Activated CD8-positive, alpha-beta memory T cell treated with anti-CD3 and anti-CD28 coated beads, Interleukin-2, amount 10 ng/mL, durations not matched to agents 7 days and 5 days (primary cell): ENCODE measurements at places on chromosomes 6 and 20. TPM values are rescaled to one million over a fixed set of nuclear protein-coding genes. Genes with fewer than 3 reads are reported as not detected.

GRCh38 chr6:26273673-26274588, 91.1 kb upstream of the BTN3A2 start:
- no peak overlapping the region for H3K4me3 ChIP-seq
- H3K4me1 ChIP-seq, result peaks cover 34% of the 10 kb centered on the region
- no peaks in the 10 kb centered on the region for H3K27me3 ChIP-seq
- H3K27ac ChIP-seq, result no peak overlapping the region

DNA sequence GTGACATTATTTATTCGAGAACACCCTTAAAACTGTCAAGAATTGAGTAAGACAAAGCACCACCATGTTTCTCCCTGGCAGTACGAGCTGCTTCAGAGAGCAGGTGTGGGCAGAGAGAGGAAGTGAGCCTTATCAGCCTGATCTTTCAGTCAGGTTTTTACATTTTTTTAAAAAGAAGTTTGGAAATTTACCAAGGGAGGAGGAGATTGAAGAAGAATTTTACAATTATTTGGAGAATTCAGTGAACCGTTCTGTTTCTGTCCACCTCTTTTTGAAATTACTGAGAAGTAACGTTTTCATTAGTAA, 75.5 kb downstream of the ZDHHC14 start:
- peak overlapping the region; percentile 14 for H3K27ac ChIP-seq
- peaks cover 42% of the 10 kb centered on the region for H3K4me1 ChIP-seq
- no peaks in the 10 kb centered on the region for H3K27me3 ChIP-seq
- no peak overlapping the region for H3K4me3 ChIP-seq

DNA sequence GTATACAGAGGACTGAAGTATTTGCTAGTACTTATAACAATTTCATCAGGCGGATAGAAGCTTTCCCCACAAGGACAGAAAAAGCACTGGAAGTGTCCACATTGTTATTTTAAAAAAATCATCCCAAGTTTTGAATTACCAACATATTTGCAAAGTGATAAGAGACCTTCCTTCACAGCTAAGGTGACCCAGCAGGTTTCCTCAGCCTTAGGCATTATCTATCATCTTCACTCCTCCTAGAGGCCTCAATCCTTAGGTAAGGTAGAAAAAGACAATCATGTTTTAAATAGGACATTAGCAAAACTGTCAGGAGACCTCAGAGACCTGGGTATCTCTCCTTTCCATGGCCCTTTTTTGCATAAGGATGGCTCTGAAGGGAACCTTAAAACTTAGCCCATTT, 72.5 kb upstream of the CHD6 start:
- no peaks in the 10 kb centered on the region for H3K36me3 ChIP-seq
- no peak overlapping the region for H3K27ac ChIP-seq
- DNase-seq, result no peak
- H3K4me1 ChIP-seq, result peaks cover 18% of the 10 kb centered on the region
- H3K4me3 ChIP-seq, result no peak overlapping the region
- H3K27me3 ChIP-seq, result peaks cover 4% of the 10 kb centered on the region

- no peaks in the 10 kb centered on the region for H3K4me1 ChIP-seq
- H3K27me3 ChIP-seq, result no peaks in the 10 kb centered on the region
- no peak overlapping the region for H3K4me3 ChIP-seq
- H3K27ac ChIP-seq, result no peak overlapping the region
- no peak for DNase-seq
Measured at GRCh38 chr6:163994566-163994965, 580.0 kb downstream of the QKI start.

CALHM6 gene
- 13.8 TPM for total RNA-seq

TMEM217 gene
- total RNA-seq, result 5.7 TPM
